ENCODE measurements at places on chromosomes 6 and 20.

DNA sequence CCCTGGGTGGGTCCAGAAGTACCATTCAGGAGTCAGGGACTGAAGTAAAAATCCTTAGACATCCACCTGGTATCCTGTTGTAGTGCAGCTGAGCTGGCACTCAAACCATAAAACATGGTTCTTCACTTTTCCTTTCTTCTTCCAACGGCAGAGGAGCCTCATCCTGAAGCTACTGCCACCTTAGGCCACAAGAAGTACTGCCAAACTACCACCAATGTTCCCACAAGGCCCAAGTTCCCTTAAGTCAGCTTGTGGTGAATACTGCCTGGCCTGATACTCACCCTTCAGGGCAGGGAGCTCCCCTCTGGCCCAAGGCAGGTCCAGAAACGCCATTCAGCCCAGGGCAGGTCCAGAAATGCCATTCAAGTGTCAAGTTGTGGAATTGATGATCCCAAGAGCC is 1053.4 kb upstream of the CITED2 start:
- DNase-seq, result no peak

- DNase-seq, result no peak
Observed at GRCh38 chr6:21937466-21937865, 343.9 kb downstream of the SOX4 start.

DNA sequence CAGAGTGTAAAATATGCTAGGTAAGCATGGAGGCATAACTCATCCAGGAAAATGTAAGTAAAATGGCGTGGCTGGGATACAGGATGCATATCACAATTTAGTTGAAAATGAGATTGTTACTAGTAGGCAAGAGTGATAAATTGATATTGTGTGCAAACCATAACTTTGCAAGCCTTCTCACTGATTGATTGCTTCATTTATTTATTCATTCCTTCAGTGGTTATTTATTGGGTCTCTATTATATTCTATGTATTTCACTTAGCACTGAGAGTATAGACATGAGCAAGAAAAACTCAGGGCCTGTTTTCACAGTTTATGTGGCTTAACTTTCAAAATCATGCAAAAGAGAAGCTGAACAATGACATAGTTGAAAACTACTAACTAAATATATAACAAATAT is 241.0 kb upstream of the EYS start:
- DNase-seq, result no peak

- no peak for DNase-seq
Observed at GRCh38 chr6:128572294-128572693, 51.9 kb upstream of the PTPRK start.

DNA sequence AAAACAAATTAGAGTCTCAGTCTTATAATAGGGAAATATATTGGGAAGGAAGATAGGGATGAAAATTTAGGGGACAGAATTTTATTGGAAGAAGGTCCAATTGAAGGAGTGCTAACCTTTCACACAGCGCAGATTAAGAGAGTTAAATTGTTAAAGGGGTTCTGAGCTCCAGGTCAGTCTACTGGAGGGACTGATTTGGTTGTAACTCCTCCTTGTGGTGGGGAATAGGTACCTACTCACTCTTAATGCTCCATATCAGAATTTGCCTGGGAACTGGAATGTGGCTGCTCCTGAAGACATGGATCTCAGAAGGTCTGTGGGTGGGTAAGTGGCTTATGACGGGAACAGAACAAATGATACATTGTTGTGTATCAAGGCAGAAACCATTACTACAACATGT is 143.5 kb downstream of the FLRT3 start:
- DNase-seq, result no peak

DNA sequence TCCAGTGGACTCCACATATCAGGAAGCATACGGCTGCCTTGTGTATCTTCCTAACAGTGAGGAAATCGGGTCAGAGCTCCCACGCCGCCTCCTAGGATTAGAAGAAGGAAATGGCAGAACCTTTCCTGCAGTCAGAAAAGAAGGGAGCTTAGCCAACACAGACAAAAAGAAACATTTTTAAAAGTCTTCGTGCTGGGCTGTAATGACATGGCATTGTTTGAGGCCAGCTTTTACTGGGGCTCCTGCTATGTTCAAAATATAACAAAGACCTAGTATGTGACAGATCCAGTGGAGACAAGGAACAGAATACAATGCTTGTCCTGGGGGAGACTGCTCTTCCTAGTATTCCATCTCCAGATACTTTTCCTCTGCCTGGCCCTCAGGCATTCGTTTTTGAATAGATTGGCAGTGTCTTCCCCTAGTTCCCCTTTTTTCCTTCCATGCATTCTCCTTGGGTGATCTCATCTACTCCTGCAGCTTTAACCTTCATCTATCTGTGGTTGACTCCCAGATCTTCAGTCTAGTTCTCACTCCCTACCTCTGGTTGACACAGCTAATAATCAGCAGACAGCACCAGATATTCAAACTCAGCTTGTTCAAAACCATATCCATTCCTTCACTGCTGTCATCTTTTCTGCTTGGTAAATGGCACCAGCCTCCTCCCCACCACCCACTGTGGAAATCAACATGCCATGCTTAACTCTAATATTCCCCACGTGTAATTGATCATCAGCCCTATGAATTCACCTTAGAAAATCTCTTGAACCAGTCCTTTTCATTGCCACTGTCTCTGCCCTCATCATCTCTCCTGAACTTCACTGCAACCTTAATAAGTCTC is 94.5 kb upstream of the VSTM2L start:
- DNase-seq, result no peak

DNA sequence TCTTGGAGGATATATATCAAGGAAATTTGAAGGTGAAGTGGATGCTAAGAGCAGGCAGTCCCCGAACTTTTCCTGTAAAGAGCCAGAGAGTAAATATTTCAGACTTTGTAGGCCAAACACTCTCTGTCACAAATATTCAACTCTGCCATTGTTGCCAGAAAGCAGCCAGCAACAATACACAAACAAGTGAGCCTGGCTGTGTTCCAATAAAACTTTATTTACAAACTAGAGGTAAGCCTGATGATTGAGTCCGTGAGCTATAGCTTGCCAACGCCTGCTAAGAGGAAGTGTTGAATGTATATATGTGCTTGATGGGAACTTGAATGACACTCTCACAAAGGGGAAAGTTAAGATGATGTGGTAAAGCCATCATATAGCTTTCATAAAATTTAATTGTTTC is 166.0 kb upstream of the PLN start:
- DNase-seq, result no peak

DNA sequence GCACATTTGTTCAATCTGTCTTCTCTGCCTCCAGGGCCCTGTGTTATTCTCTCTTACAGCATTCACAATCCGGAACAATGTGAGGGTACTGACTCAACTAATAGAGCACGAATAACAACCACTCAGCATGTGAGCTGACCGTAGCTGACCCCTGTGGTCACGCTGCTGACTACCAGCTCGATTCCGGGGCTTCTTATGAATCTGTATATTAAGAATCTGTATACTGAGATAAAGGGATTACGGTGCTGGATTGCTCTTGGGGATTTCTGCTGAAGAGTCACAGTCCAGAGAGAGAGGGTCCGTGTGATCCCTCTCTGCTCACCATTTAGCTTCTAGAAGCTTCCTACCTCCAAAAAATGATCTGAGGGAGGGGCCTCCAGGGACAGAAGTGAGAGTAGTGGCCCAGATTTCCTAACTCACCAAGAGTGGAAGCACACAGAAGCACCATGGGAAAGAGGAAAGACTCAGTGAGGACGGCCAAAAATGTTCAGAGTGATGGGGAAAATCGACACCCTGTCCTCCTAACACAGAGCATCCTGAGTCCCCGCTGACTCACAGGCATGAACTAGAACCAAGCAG is 156.2 kb downstream of the THBS2 start:
- DNase-seq, result no peak

- no peak for DNase-seq
Observed at GRCh38 chr6:83310046-83310445, 116.9 kb downstream of the RWDD2A start.

DNA sequence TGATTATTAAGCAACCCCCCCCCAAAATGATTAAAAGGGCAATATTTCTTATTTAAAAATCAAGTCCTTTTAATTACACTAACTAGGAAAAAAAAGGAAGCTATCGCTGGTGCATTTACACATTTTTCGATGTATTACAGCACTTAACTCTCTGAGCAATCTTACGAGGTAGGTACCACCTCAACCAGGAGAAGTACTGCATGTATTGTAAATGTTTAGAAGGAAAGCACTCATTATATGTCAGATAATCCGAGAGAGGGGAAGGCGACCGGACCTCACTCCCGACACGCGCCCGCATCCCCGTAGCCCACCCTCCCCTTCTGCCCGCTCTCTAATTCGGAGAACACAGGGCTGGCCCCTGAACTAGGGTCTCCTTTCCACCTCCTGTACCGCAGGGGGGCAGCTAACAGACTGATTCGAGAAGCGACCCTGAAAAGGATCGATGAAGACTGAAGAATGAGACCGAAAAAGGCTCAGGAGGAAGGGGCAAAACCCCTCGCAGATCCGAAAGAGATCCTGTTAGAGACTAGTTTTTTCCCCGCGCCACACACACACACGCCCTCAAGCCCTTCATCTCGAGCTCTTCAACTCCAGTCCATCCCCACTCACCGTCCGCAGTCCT is 337 bp downstream of the ESF1 start:
- no peak for DNase-seq

DNA sequence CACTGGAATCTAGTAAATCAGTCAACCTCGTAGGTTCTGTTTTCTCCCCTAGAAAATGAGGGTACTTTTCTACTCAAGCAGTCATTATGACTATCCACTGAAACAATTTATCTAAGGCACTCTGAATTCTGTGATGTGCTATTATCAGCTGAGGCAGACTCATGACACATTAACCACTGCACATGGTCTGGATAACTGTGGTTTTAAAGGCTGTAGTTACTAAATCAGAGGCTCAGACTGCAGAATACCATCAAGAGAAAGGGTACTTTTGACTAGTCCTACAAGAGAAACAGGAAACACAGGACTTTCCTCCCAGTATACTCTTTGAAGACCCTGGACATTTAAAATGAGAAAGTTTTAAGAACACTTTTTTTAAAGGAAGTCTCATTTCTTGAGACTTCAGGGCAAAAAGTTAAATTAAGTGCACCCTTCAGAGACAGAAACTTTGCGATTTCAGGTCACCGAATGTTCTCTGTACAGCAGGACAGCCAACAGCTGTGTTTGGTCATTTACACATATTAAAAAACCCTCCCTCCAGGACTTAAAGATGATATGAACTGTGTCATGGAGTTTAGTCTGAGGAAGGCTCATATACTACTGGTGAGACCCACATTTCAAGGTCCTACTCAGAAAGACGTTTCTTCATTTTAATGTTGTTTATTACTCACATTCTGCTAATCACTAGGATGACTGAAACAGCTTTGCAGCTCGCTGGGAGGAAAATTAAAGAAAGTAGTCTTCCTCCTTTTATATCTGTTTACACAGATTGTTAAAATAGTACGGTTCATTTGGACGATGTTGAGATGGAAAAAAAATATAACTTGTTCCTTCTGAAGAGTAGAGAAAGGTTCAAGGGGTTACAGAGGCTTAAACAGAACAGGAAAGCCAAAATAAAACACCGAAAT is 19.9 kb downstream of the ATXN1 start:
- no peak for DNase-seq

DNA sequence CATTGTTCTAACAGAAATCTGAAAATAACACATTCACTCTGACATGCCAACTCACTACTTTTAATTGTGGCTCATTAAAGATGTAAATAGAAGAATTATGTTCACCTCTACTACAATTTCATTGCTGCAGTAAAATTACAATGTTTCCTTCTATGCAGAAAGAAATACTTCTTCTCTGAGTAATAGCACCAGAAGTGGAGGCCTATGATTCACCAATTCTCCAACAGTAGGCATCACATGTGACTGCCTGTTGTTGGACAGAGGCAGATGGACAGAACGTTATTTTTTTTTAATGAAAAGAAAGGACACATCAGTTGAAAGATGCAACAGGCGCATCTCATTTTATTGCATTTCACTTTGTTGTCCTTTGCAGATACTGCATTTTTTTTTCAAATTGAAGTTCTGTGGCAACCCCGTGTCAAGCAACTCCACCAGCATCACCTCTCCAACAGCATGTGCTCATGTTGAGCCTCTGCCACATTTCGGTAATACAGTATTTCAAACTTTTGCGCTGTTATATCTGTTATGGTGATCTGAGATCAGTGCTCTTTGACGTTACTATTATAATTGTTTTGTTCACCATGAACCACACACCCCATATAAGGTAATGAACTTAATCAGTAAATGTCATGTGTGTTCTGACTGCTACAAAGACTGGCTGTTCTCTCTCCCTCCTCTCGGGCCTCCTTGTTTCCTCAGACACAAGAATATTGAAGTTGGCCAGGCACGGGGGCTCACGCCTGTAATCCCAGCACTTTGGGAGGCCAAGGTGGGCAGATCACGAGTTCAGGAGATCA is 121.4 kb downstream of the ATXN1 start:
- no peak for DNase-seq

DNA sequence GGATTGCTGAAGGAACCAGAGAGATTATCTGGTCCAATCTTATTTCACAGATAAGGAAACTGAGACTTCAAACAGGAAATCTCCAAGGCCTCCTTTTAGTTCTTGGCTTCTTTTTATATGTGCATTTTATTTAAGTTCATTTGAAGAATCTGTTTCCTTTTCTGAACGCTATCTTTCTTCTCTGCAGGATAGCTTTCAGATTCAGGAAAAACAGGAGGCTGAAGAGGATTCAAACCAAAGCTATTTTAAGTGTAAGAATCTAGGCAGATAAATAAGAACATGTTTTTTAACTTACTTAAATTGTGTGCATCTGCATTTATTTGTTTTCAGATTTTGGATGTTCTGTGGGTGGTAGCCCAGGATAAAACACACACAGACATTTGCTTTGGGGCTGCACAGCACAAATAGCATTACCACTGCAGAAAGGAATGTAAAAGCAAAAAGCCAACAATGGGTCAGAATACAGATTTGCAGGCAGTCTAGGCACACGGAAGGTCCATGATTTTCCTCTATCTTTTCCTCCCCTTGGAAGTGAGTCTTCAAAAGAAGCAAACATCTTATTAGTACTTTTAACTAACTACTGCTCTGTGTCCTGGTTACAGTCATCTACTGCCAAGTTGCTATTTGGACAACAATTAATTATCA is 188.8 kb upstream of the TBX18 start:
- DNase-seq, result no peak

GRCh38 chr20:51661609-51662178 is 106.5 kb downstream of the ATP9A start:
- DNase-seq, result peak; percentile 13

DNA sequence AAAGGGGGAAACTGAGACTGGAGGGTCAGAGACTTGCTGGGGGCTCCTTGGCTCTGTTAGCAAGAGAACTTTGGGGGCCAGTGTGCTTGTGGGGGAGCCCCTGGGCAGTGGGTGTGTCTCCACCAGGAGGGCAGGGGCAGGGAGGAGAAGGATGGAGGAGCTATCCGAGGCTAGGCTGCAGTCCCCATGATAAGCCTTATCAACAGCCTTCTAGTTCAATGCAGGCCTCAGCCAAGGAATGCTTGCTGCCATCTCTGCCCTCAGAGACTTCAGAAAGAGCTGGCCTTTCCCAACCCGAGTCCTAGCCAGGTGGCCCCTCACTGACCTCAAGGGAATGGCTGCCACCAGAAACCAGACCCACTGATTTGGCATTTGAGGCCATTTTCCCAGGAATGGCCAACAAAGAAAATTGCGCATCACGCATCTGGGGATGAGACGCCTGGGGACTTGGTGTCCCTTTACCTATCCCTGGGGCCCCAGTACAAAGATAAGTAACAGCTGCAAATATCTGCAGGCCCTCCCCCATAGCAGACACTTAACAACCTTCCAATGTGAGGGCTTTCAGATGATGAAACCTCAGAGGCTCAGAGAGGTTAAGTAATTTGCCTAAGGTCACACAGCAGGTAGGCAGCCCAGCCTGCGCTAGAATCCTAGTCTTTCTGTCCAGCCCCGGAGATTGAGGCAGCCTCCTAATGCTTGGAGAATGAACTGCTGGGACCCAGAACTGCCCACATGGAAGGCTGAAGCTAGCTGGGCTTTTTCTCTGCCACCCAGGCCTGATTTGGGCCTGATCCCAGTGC is 4.9 kb downstream of the TGM2 start:
- DNase-seq, result no peak
